Right ventricle myocardium inferior (tissue), 1 donor: ENCODE measurements at places on chromosomes 7 and 10.

GRCh38 chr7:1358376-1359050 lies 100.8 kb downstream of the MICALL2 start:
- peak; percentile 34 for DNase-seq

- no peak for DNase-seq
Measured at GRCh38 chr7:36080843-36081242, 72.2 kb upstream of the EEPD1 start.

DNA sequence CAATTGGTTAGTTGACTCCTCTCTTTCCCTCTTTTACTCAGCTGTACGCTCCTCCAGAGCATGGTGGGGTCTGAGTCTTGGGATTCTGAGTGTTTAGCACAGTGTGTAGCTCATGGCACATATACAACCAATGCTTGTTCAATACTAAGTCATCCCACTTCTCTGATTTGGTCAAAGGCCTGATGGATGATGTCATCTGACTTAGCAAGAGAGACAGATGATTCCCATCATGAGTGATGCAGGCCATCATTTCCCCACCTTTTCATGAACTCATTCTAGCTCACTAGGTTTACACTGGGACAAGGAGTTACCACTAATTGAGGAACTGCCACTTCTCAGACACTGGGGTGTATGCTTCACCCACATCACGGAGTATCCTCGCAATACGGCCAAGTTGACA lies 3.8 kb downstream of the ICA1 start:
- DNase-seq: no peak

GRCh38 chr7:43557831-43558495 lies 24.9 kb upstream of the STK17A start:
- no peak for DNase-seq

- no peak for DNase-seq
Measured at GRCh38 chr7:88791891-88792290, 3.6 kb downstream of the TEX47 start.

DNA sequence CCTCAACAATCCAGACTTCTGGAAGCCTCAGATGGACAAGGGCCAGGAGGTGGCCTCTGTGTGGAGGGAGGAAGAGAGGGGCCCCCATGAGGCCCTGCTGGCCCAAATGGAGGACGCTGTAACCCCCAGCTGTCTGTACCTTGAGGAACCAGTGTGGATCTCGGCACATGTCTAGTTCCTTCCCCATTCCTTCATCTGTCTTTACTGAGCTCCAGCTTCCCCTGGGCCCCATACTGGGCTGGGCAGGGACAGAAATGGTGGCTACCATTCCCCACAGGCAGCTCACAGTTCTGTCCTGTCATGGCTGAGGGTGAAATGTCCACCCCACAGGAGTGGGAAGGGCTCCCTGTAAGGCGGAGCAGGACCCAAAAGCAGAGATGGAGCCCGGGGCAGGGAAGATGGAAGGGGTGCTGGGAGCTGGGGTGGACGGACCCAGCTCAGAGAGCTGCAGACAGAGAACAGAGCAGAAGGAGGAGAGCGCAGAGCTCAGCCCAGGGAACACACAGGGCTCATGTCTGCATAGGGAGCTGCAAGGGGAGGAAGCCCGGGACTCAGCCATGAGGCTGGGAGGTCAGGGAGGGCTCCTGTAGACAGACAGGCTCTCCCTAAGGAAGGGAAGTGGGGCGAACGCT lies 22.8 kb downstream of the ANTXRL start:
- DNase-seq: no peak

DNA sequence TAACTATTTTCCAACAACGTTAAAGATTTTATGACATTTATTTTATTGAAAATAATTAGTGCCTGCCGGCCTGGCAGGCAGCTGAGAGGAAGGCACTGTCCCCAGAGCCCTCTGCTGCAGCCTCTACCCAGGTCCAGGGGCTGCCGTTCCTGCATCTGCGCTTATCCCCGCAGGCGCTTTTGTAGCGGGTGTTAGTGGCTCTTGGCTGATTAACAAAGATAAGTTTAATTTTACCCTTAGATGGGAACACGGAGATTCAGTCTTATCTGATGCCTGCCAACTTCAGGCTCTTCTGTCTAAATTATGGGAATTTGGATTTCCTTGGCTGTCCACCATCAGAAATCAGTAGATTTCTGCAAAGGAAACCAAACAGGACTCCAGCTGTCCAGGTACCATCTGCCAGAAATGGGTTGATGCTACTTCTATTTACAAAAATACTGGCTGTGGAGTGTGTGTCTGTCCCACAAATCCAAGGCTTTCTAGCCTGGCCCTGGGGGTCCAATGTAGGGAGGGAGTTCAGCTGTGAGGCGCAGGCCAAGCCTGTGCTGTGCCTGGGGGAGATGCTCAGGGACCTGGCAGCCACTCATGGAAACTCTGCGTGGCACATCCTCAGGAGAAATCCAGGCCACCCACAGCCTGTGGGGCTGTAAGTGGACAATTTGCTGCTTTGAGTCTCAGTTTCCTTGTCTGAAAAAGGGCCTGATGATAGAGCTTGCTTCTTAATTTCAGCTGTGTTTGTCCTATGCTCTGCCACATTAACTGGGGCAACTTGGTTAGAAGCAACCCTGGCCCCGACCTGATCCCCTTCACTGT lies 62.0 kb upstream of the IGFBP3 start:
- DNase-seq: no peak

- no peak for DNase-seq
Measured at GRCh38 chr10:93259126-93259525, 185.4 kb downstream of the CYP26A1 start.

DNA sequence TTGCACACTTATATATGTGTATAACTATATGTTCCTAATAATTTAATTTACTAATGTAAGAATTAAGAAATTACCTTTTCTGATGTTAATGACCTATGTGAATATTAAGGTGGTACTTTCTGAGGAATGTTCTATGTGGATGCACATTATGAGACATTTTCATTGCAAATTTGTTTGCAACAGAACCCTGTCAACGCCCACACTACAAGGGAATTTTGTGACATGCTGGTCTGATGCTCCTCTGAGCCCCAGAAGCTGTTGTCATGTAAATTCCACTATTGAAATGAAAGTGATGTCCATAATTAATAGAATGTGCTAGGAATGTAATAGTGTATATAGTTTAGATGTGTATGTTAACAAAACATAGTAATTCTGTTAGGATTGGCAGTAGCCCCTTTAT lies 4.5 kb downstream of the GRM3 start:
- DNase-seq: no peak

DNA sequence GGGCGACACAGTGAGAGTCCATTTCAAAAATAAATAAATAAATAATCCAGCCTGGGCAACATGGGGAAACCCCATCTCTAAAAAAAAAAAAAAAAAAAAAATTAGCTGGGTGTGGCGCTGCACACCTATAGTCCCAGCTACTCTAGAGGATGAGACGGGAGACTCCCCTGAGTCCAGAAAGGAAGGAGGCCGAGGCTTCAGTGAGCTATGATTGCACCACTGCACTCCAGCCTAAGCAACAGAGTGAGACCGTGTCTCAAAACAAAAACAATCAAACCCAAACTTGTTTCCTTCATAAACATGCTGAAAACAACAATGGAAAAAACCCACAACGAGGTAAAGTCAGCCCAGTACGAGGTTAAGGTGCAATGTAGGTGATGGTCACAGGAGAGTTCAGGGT lies 1.2 kb downstream of the COX19 start:
- DNase-seq: no peak

- DNase-seq: no peak
Measured at GRCh38 chr7:137983323-137984008, 18.4 kb downstream of the CREB3L2 start.

DNA sequence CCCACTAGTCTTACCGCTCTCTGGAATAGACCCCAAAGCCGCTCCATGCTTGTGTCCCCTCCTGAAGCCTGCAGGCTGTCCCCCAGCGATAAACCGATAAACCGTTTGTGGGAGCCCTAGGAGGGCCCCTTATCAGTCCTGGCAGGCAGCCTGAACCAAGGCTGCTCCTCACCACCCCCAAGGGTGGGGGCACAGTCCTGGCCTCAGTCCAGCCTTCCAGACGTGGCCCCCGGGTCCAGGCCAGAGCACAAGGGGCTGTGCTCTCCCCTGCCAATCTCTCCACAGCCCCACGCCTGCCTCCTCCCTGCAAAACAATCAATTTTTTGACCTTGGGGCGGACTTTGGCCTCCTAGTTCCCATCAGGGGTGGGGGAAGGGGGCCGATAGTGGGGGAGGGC lies at the start of gene TFR2:
TFR2 (minus strand) TSS at position 90 of the 397 bp plus-strand sequence; CDS start at position 47, 43 bp downstream.
- no peak for DNase-seq

- no peak for DNase-seq
Measured at GRCh38 chr7:68748934-68749900, 849.1 kb upstream of the AUTS2 start.

GRCh38 chr10:119455609-119456434 lies 86.7 kb downstream of the RGS10 start:
- no peak for DNase-seq

DNA sequence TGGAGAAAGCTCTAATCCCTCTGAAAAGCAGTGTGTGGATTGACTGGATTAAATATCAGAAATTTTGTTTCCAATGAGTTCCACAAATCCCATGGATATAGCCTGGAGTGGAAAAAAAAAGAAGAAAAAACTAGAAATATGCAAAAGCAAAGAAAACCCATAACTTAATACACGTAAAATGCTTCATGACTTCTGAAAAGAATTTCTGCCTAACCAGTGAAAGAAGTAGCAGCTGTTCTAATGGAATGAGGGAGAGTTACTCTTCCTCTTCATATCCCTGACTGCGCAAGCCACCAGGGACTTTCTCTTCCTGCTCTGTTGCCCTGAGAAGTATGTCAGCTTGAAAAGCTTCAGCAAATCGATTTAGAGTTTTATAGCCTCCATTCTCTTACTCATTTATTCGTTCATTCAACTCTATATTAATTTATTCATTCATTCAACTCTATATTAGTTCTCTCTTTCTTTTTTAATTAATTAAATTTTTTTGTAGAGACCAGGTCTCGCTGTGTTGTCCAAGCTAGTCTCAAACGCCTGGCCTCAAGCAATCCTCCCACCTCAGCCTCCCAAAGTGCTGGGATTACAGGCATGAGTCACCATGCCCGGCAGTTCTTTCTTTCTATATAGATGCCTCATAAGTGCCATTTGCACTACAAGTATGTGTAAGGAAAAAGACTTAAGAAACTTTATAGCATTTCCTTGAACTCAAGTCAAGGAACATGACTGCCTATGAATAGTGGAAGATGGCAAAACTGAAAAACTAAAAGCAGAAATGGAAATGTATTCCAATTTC lies 447.3 kb upstream of the NRP1 start:
- no peak for DNase-seq

DNA sequence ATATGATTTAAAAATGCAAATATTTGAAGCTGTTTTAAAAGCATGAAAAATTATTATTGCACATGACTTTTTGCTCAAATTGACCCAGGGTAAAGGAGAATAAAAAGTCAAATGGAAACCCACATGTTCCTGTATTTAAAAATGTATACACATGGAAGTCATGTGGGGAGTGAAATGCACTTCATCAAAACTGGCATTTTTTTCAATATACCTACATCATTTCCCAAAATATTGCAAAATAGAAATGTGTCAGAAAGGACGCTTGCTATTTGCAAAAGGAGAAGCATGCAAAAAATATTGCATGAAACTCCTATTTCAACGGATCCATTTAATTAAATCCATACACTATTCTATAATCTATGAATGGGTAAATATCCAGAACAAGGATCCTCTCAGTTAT lies 117.0 kb downstream of the POU6F2 start:
- DNase-seq: no peak

DNA sequence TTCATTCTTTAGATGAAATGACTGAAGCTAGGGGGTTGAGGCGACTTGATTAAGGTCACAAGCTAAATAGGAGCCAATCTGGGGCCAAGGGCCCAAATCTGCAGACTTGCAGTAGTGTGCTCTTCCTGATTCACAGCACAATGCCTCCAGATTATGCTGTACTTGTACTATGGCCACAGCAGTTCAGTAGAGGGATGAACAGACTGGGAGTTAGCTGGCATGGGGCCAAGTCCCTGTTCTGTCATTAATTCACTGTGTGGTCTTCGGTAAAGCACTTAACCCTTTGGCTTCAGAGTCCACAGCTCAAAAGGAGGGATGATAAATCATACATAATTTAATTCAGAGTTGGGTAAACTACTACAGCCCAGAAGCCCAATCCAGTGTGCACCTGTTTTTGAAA lies 196.8 kb downstream of the XPNPEP1 start:
- DNase-seq: no peak

DNA sequence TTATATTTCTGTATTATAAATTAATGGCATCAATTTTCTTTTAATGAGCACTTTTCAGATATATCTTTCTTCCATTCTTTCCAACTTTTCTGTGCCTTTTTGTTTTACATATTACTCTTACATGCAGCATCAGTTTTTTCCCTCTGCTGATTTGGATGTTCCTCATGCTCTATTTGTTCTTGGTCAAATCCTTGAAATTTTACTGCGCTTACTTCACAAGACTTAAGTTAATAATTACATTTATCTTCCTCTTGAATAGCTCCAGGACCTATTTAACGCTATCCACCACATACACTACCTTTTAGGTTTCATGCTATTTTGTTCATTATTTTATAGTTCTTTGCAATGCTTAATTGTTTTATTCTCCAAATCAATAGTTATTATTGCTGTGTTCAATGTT lies 97.6 kb upstream of the CTTNBP2 start:
- DNase-seq: no peak

- peak; percentile 87 for DNase-seq
Measured at GRCh38 chr10:19816411-19817230, at the start of gene PLXDC2. Gene PLXDC2, plus strand, starts transcription at chr10:19816432.

DNA sequence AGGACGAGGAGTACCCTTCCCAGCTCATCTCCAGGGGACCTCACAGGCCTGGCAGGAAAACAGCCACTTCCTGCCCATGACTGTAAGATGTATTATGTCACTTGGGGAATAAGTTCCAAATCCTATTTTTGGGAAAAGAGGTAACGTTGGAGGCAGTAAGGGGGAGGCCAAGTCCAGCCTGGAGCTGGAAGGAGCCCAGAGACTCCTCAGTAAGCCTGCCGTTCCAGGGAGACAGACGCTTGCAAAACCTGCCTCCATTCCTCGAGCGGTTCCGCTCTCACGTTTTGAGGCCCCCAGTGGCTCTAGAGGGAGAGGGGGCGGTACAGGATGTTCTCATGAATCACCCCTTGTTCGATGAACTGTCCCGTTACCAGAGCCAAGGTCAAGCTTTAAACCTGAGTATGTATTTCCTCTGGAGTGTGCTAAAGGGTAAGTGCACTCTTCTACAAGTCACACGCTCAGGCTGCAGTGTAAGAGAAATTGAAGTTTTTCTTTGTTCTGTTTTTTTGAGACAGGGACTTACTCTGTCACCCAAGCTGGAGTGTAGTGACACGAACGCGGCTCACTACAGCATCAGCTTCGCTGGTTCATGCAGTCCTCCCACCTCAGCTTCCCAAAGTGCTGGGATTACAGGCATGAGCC lies 45.5 kb upstream of the CYTH3 start:
- DNase-seq: peak; percentile 80

DNA sequence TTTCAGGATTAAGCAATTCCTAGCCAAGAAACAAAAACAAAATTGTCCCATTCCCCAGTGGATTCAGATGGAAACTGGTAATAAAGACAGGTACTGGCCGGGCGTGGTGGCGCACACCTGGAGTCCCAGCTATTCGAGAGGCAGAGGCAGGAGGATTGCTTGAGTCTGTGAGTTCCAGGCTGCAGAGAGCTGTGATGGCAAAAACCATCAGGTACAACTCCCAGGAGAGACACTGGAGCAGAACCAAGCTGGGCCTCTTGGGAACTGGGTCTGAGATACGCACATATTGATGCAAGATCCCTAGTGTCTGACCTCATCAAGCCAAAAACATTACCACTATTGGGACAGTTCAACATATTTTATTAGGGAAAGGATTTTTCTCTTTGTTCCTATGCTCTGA lies 84.0 kb upstream of the ANLN start:
- DNase-seq: no peak

- no peak for DNase-seq
Measured at GRCh38 chr7:55325371-55325792, 39.8 kb upstream of the LANCL2 start.
